ENCODE measurements at places on chromosomes 11 and 22.

DNA sequence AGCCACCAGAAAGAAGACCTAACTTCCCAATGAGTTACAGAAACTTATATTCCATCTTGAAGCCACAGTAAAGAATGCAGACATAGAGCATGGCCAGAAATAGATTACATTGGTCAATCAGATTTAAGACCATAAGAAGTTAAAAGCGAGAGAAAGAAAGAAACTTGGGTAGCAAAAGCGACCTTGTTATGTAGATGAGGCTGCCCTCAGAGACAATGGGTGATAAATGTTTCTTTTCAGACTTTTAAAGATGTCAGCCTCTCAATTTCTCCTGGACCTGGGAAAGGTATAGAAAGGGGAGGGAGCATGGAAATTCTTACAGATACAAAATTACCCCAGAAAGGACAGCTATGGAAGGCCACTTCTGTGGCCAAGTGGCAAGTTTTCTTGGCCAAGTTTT is 732.6 kb upstream of the LUZP2 start:
- DNase-seq = no peak

- DNase-seq = no peak
Measured at GRCh38 chr11:112537846-112538330, 277.2 kb upstream of the PLET1 start.

DNA sequence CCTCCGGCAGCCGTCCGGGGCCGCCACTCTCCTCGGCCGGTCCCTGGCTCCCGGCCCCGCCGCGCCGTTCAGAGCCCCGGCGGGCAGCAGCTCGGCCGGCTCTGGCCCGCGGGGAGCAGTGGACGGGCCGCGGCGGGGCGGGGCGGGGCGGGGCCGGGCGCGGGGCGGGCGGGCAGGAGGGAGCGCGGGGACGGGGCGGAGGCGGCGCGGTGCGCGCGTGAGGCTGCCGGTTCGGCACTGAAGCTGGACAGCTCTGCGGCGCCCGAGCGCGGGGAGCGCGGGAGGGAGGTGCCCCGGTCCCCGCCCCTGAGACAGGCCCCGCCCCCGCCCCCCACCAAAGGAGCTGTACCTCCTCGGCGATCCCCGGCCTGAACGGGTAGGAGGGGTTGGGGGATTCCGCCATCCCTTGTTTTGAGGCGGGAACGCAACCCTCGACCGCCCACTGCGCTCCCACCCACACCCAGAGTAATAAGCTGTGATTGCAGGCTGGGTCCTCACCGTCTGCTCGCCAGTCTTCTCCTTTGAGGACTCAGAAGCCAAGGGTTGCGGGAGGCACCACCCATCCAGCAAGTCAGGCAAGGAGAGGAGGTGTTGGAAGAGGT is at the start of gene DRD2:
DRD2 (minus strand) TSS at position 239 of the 602 bp plus-strand sequence. CDS start 50,747 bp downstream, outside the sequence.
- no peak for DNase-seq

DNA sequence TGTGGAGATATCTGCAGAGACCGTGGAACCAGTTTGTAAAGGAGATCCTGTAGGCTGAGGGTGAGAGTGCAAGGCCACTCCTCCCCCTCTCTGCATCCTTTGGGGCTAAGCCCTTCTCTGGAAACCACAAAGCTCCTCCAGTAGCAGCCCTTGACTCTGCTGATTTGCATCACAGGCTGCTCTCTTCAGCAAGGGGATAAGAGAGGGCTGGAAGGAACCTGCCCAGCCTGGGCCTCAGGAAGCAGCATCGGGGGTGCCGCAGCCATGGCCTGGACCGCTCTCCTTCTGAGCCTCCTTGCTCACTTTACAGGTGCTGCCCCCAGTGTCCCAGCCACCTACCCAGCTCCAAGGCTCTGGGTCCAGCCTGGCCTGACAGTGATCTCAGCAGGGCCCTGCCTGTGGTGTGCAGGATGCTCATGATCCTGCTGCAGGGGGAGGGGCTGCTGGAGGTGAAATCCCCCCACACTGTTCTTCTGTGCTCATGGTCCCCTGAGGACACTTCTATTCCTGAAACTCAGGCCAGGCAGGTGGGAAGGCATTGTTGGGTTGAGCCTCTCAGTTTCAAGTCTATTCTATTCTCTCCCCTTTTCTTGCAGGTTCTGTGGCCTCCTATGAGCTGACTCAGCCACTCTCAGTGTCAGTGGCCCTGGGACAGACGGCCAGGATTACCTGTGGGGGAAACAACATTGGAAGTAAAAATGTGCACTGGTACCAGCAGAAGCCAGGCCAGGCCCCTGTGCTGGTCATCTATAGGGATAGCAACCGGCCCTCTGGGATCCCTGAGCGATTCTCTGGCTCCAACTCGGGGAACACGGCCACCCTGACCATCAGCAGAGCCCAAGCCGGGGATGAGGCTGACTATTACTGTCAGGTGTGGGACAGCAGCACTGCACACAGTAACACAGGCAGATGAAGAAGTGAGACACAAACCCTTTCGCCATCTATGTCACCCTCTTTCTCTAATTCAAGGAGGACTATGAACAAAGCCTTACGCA is 68.5 kb upstream of the IGLL5 start:
- DNase-seq = no peak

GRCh38 chr22:41927813-41928212 is 1.2 kb upstream of the TNFRSF13C start:
- no peak for DNase-seq

- no peak for DNase-seq
Measured at GRCh38 chr11:123308077-123308476, 113.0 kb upstream of the CLMP start.

DNA sequence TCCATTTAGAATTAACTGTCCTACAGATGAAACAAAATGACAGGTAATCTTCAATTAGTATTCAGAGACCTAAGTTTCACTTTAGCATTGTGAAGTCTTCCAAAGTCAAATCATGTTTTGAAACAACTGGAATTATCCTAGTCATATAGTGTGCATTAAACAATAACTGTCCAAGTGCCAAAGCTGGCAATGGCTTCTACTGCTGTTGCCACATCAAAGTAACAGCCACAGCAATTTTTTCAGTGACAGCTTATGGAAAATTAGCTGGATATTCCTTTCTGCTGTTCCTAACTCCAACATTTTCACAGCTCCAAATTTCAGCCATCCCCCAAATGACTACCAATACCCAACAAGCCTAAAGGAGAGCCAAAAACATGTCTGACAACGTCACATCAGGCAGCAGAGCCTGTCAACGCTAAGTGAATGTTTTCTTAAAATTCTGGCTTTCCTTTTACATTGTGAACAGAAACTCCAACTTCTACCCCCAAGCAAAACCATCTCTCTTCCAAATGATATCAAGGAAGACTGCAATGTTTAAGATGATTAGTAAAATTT is 45.3 kb upstream of the CCDC34 start:
- no peak for DNase-seq

DNA sequence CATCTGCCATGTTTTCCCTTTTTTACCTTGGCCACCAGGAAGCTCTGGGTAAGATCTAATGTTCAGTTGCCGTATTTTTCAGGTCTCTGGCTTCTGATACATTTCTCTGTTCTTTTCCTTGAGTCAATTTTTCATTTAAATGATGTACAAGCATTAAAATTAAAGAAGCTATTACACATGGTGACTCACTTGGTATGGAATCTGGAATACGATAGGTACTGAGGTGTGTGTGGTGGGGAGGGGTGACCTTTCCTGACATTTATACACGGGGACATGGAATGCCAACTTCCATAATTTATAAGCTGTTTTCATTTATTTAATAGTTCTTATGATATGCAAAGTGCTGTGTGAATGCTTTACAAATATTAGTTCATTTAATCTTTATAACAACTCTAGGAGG is 47.8 kb upstream of the ALX4 start:
- no peak for DNase-seq

- no peak for DNase-seq
Measured at GRCh38 chr22:28560046-28560742, 119.4 kb downstream of the TTC28 start.

DNA sequence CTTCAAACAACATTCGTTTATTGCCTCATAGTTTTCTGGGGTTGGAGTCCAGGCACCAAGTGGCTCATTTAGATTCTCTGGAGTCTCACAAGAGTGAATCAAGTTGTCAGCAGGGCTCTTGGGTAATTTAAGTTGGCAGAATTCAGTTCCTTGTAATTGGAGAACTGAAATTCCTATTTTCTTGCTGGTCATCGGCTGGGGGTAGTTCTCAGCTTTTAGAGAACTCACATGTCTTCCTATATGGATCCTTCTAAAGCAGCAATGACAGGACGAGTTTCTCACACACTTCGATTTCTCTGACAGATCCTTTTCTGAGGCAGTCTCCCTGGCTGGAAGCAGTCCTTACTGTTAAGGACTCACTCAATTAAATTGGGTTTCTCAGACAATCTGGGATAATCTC is 17.3 kb upstream of the OOSP4B start:
- DNase-seq = no peak

GRCh38 chr11:1533342-1533725 is 38.7 kb downstream of the DUSP8 start:
- no peak for DNase-seq

GRCh38 chr11:80365980-80366379 is 925.1 kb upstream of the TENM4 start:
- DNase-seq = no peak

Measured in stimulated activated effector memory CD8-positive, alpha-beta T cell treated with anti-CD3 and anti-CD28 coated beads, Interleukin-12 subunit alpha, Interleukin-12 subunit beta, amount 100 ng/mL, for 72 hours (primary cell).